Stimulated activated CD4-positive, alpha-beta T cell treated with anti-CD3 and anti-CD28 coated beads, Interleukin-4, amount 100 ng/mL, for 24 hours (primary cell): ENCODE measurements at places on chromosomes 13 and 19.

- DNase-seq = no peak
Observed at GRCh38 chr13:105660561-105660960, 874.9 kb downstream of the EFNB2 start.

DNA sequence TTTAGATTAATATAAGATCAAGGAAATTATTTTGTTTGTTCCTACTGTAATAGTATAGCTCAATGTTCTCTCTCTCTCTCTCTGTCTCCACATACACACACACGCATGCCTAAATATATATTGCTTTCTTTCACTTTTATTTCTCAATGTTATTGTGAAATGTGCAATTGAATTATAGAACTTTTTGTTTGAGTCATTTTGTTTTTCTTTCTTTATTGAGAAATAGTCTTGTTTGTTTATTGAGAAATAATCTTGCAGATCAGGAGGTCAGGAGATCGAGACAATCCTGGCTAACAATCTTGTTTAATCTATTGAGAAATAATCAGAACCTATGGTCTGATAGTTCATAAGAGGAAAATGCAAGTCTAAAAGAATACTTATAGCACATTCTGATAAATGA, 1581.3 kb downstream of the EFNB2 start:
- no peak for DNase-seq

GRCh38 chr13:25778808-25779305, 273.0 kb downstream of the SHISA2 start:
- no peak for DNase-seq

GRCh38 chr13:106355866-106356265, 179.6 kb downstream of the EFNB2 start:
- DNase-seq = no peak

- DNase-seq = no peak
Observed at GRCh38 chr19:13705928-13706447, 58.3 kb upstream of the MRI1 start.

DNA sequence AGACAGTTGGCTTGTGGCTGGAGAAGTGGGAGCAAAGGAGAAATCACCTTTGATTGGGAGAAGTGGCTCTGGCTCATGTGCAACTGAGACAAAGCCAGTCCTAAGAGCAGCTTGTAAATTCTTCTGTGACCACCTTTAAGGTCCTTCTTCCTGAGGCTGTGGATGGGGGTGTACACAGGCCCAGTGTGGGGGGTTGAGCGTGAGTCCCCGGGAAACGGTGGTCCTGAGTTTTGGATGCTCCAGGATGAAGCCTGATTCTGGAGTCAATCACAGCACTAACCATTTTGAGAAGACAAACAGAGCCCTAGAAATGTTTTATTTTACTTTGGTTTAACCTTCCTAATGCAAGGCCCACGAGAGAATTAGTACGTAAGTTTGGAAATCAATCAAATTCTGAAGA, 3.9 kb upstream of the CEBPA start:
- no peak for DNase-seq

- no peak for DNase-seq
Observed at GRCh38 chr19:1551068-1552040, 16.8 kb downstream of the MEX3D start.

- DNase-seq = no peak
Observed at GRCh38 chr19:40567040-40567749, 9.5 kb upstream of the SHKBP1 start.

DNA sequence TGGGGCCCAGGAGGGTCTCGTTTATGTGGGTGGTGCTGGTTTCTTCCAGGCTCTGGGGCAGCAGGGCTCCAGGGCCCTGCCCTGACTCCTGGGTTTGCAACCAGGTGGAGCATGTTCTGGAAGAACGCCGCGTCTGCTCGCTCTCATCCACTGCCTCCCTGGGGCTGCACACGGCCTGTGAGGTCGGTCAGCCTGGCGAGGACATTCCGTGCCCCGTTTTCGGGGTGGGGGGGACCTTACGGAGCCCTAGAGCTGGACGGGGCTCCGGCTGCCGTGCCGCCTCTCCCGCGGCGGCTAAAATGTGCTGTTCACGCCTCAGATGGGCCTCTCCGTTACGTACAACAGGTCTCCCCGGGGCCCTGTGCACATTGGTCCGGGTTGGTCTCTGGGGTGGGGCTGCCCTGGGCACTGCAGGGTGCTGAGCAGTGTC, 3.3 kb downstream of the GNA11 start:
- no peak for DNase-seq

GRCh38 chr13:95221971-95222732, 79.1 kb downstream of the ABCC4 start:
- no peak for DNase-seq

GRCh38 chr13:110627761-110628476, 12.6 kb downstream of the NAXD start:
- no peak for DNase-seq

GRCh38 chr19:11399667-11400066, 15.6 kb upstream of the EPOR start:
- no peak for DNase-seq

GRCh38 chr19:51354742-51355148, 11.4 kb downstream of the ETFB start:
- DNase-seq = peak; percentile 37

DNA sequence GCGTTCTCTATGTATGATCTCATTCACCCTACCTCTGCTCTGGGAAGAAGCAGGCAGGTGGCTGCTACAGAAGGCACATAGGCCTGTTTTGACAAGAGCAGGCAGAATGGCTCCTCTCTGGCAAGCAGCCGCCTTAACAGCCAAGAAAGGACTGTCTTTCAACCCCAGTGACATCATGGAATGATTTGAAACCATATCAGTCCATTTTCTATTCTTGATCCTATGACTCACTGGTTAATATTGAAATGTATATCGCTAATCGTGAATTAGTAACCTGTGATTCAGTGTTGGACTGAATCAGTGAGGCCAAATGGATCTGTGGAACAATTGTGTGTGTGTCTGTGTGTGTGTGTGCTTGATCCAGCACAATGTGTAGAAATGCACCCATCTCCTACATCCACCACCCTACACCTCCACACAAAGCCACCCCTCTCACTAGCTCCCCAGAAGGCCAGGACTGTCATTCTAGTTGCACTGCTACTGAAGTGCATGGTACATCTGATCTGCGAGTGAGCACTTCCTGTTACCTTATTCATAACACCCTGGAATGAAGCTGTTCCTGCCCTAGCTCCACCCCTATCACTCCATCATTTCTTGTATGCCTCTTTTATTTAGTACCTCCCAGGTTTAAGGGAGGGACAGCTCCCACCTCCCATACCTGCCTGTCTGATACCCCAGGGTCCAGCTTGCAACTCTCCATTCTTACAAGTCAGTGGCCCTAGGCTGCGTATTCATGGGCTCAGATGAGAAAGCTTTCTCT, 460.0 kb downstream of the FOXO1 start:
- DNase-seq = peak; percentile 58

- peak; percentile 62 for DNase-seq
Observed at GRCh38 chr19:17450264-17451075, 2.0 kb upstream of the TMEM221 start.

DNA sequence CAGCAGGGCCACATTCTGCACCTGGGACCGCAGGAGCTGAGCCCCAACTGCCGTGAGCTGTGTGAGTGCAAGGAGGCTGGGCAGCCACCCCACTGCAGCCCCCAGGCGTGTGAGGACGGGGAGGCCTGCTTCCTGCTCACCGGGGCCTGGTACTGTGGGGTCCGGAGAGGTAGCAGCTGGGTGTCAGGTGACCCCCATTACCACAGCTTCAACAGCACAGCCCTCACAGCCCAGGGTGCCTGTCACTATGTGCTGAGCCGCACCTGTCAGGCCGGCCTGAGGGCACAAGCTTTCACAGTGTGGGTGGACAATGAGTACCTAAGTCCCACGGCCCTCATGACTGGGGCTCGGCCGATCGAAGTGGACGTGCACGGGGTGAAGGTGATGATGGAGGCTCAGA, 35.8 kb upstream of the FXYD3 start:
- DNase-seq = no peak

- DNase-seq = no peak
Observed at GRCh38 chr13:26946684-26947343, 186.2 kb upstream of the GPR12 start.

DNA sequence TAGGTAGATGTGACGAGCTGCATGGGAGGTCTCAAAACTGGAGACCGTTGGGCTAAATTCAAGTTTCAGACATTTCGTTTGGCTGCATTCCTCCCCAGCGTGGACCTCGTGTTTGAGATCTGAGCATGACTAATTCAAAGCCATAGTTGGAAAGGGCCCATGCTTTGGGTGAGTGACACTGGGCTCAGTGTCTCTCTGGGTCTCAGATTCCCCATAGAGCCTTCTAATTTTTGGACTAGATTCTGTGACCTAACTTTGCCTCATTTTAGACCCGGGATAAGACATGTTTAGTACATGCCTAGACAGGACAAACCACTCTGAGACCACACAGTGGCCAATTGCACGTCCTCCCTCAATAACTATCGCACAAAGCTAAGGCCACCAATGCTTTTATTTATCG, 16.6 kb downstream of the CKM start:
- DNase-seq = no peak

- DNase-seq = no peak
Observed at GRCh38 chr13:50353651-50354415, 338.6 kb downstream of the KCNRG start.

- DNase-seq = peak; percentile 66
Observed at GRCh38 chr19:16417660-16418596, 53.8 kb downstream of the EPS15L1 start.

GRCh38 chr19:19451429-19452242, 46.2 kb downstream of the GATAD2A start:
- DNase-seq = peak; percentile 46

- DNase-seq = no peak
Observed at GRCh38 chr13:19150226-19150625, 31.4 kb downstream of the TUBA3C start.

DNA sequence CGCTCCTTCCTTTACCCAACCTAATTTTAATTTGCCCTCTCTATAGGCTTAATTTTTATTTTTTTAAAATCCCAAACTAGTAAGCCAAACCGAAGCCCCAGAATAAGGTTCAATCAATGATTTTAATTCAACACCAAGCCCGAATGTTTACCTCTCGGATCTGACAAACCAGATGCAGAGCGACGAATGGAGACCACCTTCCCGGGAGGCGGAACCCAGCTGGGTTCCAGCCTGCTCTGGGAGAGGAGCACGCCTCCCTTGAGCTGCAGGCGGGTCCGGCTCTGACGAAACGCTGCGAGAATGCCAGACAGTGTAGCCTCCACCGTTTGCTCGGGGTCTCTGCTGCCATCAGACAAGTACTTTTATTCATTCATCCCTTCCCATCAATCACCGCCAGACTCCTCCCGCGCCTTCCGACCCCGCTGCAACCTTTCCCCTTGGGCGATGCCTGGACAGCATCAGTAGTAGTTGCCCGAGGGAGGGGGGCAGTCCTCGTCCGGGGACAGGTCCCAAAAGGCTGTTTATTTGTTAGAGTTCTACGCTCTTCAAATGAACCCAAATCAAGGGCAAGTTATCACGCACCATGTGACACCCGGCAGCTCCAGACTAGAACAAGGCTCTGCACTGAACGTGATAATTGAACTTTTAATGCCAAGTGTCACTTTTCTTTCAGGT, 752 bp upstream of the EDNRB start:
- DNase-seq = no peak

DNA sequence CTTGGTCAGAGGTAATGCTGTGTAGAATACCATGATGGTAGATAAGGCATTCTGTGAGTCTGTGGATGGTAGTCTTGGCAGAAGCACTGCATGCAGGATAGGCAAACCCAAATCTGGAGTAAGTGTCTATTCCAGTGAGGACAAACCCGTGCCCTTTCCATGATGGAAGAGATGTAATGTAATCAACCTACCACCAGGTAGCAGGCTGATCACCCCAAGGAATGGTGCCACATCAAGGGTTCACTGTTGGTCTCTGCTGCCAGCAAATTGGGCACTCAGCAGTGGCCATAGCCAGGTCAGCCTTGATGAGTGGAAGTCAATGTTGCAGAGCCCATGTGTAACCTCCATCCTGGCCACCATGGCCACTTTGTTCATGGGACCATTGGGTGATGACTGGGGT, 155.0 kb downstream of the RAP2A start:
- no peak for DNase-seq

DNA sequence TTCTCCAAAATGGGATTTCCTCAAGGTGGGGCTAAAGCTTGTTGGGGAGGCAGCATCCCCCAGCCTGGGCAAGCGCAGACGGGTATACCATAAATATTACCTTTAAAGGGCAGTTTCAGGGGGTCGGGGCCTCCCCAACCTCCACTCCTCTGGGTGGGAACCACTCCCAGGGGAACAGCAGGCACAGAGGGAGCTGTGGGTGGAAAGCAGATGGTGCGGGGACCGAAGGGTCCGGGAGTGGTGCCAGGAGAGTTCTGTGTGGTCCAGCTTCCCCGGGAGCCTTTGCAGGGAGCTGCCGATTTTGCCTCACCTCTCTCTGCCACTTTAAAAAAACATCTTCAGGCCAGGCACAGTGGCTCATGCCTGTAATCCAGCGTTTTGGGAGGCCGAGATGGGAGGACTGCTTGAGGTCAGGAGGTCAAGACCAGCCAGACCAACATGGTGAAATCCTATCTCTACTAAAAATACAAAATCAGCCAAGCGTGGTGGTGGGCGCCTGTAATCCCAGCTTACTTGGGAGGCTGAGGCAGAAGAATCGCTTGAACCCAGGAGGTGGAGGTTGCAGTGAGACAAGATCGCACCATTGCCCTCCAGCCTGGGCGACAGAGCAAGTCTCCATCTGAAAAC, 5.5 kb downstream of the MAST3 start:
- no peak for DNase-seq

- DNase-seq = peak; percentile 72
Observed at GRCh38 chr19:43464134-43464775, 1.2 kb downstream of the LYPD3 start.

- DNase-seq = no peak
Observed at GRCh38 chr13:112966776-112967175, 2.2 kb upstream of the MCF2L start.

GRCh38 chr13:19158526-19159174, 23.0 kb downstream of the TUBA3C start:
- DNase-seq = no peak

DNA sequence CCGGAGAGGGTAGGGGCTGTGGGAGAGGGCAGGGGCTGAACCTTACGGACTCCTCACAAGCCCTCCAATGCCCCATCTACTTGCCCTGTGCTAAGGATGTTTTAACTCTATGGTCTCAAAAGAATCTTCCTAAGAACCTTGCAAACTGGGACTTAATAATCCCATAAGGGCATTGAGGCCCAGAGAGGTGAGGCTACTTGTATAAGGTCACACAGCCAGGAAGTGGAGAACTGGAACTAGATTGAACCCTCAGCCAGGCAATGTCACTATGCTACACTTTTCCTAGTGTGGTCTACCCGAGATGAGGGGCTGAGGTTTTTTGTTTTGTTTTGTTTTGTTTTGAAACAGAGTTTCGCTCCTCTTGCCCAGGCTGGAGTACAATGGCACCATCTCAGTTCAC, 10.5 kb upstream of the APOC4 start:
- no peak for DNase-seq
